Nucleus accumbens (tissue), 56 donors: ENCODE measurements at places on chromosomes 2 and 18.

DNA sequence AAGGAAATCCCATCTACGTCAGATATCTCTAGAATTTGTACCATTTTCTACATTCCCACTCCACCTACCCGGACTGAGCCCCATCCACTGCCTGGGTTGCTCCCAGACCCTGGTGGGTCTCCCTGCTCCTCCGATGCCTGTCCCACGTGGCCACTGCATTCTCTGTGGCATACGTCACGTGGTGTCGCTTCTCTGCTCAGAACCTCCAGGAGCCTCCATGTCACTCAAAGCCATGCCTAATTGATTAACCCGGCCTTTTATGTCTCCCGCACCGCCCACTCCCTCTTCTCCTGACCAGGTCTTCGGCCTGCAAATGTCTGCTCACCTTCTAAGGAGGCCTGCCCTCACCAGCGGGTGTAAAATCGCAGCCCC, 176.6 kb downstream of the HDAC4 start:
- DNase-seq = no peak

GRCh38 chr2:56130463-56131070, 53.2 kb upstream of the CCDC85A start:
- no peak for DNase-seq

DNA sequence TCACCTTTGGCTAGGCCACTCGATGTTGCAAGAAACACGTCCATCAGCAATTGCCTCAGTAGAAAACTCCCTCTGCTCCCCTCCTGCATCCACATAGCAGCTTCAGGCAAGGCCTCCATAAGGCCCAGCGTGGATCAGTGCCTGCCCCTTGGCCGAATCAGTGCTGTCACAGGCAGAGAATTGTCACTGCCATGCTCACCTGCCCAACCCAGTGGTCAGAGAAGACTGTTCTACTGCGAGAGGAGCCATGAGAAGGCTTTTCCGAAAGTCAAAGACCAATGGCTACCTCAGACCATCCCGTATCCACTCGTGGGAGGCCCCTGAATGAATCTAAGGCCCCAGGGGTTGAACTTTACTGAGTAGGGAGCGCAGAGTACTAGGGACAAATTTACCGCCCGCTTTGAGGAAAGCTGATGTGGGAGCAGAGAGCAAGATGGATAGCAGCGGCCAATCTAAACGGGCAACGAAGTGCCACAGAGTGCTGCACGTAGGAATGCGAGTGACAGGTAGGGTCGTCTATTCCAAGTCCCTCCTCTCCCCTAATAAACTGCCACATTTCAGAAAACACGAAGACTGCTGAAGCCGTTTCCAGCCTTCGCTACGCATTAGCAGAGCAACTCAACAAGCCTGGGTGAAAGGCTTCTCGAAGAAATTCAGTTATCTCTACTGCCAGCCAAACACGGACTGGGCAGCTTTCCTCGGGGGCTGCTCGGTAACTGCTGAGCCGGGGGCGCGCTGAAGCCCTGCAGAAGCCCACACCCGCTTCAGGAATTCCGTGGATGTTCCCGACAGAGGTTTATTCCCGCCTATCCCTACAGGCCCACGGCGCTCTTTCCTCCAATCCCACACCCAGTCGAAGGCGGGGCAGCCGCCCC, 968 bp upstream of the RALBP1 start:
- DNase-seq = no peak

DNA sequence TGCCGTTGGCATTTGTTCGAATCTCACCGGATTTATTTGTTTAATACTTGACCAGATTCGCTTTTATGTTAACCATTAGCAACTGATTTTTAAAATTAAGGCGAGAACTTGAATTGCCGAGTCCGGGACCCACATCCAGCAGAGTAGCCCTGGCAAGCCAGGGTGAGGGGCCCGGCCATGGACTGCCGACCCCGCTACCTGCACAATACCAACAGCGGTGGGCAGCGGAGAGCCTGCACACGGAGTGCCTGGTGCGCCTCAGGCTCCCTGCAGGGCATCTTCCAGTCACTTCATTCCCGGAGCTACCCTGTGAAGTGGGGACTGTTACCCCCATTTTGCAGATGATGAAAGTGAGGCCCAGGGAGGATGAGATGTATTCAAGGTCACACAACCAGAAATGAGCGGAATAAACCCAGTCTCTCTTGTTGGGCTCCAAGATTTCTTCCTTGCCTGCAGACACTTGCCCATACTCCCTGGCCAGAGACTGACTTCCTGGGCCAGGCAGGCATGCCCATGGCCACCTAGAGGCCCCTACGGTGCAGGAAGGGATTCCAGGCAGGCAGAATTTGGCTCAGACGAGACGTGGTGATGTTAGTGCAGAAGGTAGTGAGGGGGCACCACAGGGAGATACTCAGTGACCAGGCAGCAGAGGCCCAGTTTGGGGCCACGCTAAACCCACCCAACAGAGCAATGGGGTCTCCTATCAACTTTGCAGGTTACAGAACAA, 2.9 kb downstream of the FBLN7 start:
- DNase-seq = no peak

GRCh38 chr2:88560619-88561307, 66.5 kb downstream of the EIF2AK3 start:
- DNase-seq = no peak

DNA sequence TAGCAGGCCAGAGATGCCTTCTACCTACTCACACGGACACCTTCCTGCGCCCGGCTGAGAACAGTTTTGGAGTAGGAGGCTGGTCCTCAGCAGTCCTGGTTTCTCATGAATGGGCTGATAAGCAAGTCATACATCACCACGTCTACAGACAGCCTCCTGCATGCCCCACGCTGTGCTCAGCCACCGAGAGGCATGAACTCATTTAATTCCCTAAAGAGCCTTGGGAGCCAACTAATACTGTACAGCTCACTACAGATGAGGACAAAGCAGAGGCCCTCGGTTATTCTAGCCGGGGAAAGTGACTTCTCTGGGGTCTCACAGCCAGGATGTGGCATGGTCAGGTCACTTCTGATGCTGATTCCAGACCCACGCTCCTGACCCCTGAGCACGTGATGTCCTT, 105.6 kb downstream of the TSHZ1 start:
- no peak for DNase-seq

GRCh38 chr18:74563999-74564398, 29.7 kb downstream of the CNDP1 start:
- DNase-seq = no peak
